Fibroblast of lung (primary cell): ENCODE measurements at places on chromosomes 1 and 21.

GRCh38 chr21:39173716-39174680 lies 9.3 kb downstream of the PSMG1 start:
- DNase-seq: no peak

DNA sequence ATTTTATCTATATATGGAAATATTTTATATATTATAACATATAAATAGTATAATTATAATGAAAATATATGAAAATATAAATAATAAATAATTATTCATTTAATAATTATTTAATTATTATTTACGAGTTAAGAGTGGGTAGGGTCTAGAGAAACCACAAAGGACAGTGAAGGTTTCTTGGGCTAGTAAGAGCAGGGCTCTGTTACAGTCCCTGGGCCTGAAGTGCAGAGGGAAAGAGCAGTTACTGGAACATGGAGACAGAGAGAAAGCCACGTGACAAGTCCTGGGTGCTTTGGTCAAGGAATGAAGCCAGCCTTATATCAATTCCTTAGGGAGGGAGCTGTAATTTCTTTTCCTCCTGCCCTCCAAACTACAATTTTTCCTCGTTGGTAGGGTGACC lies 117.2 kb upstream of the OLIG2 start:
- DNase-seq: no peak

GRCh38 chr1:182107209-182107608 lies 45.7 kb upstream of the ZNF648 start:
- no peak for DNase-seq

DNA sequence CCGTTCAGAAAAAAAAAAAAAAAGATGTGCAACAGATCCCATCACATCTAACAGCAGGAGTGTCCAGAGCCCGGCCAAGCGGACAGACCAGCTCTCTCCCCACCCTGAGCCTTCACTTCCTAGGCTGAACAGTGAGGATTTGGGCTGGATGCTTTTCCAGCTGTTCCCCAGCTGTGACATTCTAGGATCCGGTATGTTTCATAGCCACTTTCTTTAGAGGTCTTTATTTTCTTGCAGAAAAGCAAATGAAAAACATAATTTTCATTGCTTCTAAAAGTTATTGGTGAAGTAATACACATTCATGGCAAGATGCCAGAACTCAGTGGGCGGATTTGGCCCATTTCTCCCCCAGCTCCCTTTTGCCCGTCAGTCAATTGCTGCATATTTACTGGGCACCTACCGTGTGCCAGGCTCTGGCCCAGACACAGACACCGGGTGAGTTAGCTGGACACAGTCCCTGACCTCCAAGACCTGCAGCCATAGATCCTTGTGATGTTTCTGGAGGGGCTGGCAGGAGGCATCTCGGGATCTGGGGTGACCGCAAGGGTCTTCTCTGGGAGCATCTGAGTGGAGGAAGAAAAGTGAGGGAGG lies 213.7 kb upstream of the VAMP3 start:
- no peak for DNase-seq

DNA sequence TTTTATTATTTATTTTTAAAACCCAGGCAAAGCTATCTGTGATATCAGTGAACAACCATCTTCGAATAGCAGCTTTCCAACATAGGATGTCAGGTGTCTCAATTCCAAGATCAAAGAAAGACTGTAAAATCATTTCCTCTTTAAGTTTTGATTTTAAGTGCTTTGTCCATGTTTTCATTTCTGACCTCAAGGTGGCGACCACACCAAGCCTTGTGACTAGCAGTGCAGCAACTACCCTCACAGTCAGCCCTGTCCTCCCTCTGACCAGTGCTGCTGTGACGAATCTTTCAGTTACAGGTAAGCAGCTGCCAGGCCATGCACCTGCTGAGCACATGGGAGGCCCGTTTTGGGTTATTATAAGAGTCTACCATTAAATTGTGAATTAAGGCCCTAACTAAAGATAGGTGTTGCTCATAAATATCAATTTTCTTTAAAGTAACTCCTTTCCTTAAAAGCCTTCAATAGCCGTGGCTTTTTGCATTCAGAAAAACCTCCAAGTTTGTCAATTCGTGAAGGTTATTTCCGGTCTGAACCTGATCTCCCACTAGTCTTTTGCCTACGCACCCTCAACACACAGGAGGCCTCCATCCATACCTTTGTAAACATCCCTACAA lies 117.0 kb downstream of the CD247 start:
- DNase-seq: peak; percentile 61

GRCh38 chr1:23947366-23947765 lies 12.3 kb upstream of the PNRC2 start:
- no peak for DNase-seq

DNA sequence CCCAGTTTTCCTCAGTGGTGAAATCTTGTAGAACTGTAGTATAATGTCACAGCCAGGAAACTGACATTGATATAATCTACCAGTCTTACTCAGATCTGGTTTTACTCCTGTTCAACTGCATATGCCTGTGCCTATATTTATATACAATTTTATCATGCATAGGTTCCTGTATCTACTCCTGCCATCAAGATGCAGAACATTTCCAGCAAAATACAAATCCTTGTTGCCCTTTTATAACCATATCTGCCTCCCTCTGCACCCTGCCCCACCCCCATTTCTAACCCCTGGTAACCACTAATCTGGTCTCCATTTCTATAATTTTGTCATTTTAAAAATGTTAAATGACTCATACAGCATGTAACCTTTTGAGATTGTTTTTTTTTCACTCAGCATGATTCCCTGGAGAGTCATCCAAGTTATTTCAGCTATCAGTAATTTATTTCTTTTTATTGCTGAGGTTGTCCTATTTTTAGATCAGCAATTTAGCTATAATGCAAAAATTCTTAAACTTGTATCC lies 8.1 kb downstream of the UTP25 start:
- peak; percentile 68 for DNase-seq

DNA sequence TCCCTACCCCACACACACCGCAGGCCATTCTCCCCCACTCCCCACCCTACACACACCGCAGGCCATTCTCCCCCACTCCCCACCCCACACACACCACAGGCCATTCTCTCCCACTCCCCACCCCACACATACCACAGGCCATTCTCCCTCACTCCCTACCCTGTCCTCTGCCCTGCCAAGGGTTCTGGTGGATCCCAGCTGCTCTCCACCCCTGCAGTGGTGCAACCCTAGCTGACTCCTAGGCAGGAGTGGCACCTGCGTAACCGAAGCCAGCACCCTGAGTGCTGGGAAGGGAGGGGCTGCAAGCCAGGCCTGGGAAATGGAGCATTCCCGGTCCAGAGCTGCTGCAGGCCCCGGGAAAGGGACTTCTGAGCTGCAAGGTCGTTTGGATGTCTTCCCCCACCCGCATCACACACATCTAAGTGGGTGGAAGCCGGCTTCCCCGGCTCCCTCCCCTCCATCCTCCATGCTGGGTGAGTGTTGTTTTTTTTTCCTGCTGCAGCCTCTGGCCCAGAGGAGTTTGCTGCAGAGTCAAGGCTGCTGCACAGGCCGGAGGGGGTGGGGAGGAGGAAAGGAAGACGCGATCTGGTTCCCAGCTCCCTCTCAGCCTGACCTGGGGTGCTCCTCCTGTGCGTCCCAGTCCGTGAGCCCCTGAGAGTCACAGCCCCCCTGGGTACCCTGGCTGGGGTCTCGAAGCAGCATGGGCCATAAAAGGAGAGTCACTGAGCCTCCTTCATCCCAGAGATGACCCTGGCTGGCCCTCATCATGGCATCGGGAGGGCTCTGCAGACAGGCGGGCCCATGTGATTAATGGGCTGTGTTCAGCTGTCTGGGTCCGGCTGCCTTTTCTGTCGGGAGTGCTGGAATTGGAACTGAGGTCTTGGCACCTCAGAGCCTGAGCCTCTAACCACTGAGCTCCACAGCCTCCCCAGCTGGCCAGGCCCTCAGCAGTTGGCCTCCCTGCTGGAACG lies 16.1 kb downstream of the H6PD start:
- no peak for DNase-seq

DNA sequence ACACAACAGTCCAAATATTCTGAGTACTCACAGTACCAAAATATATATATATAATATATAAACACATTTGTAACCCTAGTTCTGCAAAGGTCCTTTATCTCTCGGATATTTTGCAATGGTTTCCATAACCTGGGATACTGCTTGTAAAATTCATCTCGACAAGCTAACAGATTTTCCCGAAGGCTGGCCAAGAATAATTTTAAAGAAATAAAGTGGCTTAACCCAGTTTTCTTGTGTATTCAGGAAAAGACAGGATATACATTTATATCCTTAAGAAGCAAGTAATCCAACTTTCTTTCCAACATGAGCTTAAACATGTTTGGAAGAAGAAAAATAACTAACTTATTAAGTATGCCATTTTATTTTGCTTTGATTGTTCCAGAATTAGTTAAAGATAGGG lies 348.7 kb upstream of the RUNX1 start:
- no peak for DNase-seq

- no peak for DNase-seq
Observed at GRCh38 chr1:90922996-90923395, 98.8 kb downstream of the ZNF644 start.

DNA sequence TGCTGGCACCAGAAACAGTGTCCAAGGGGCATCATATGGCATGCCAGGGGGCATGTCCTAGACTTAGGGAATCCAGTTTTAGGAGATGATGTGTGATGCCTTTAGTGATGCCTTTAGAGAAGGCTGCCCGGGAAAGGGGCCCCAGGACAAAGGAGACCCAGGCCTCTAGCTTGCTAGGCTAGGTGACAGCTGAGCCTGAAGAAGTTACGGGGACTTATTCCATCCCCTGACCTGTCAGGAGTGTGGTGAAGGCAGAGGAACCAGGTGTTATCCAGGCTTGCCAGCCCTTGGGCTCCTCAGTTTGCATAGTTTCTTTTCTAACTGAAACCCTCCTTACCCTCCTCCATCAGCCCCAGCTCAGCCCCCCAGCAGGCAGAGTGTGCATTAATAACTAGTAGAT lies 269.7 kb upstream of the CSF3R start:
- DNase-seq: no peak

- DNase-seq: no peak
Observed at GRCh38 chr1:25186161-25187007, 45.9 kb downstream of the SYF2 start.

- peak; percentile 41 for DNase-seq
Observed at GRCh38 chr1:152347116-152347728, 12.6 kb downstream of the FLG2 start.

- no peak for DNase-seq
Observed at GRCh38 chr1:224629965-224630364, 13.8 kb downstream of the CNIH3 start.

DNA sequence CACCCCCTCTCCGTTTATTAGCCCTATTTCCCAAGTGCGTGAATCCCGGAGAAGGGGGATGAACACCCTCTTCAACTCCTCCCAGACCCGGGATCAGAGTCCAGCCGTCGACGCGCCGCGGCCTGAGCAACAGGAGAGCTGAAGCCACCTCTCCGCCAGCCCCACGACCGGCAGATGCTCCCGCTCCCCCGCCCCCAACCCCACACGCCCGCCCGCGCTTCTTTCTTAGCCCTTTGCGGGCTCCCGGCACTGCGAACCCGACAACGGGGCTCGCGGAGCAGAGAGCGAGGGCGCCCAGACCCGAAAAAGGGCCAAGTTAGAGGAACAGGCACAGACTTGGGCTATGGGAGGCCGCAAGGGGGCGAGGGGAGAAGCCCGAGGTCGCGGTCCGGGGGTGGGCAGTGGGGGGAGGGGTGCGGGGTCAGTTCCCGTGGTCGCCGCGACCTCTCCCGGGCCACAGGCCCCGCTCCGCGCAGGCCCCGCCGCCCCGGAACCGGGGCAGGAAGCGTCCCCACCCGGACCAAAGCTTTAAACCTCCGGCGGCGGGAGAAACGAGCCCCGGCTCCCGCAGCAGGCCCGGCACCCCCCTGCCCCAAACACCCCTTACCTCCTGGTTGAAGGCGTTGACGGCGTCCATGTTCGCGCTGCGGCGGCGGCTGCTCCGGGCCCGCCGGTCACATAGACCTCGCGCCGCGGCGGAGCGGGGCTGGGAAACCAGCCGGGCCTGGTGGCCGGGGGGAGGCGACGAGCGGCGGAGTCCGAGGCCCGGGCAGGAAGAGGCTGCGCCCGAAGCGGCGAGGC lies 662 bp downstream of the SCAF4 start:
- peak; percentile 39 for DNase-seq

DNA sequence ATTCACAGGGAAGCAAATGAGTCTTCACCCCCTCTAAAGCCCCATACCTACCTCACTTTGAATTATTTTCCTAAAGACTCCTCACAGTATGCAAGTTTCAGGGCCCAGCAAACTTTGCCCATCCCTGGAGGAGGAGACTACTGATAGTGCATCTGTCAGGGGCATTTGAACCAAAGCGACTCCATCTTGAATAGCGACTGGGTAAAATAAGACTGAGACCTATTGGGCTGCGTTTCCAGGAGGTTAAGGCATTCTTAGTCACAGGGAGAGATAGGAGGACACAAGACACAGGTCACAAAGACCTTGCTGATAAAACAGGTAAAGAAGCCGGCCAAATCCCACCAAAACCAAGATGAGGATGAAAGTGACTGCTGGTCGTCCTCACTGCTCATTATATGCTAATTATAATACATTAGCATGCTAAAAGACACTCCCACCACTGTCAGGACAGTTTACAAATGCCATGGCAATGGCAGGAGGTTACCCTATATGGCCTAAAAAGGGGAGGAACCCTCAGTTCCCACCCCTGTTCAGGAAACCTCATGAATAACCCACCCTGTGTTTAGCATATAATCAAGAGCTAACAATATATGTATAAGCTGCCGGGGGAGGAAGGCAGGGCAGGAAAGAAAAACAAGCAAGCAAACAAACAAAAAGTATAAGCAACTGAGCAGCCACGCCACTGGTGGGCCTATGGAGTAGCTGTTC lies 3.3 kb upstream of the PKNOX1 start:
- DNase-seq: no peak

GRCh38 chr1:174605198-174605597 lies 157.4 kb downstream of the GPR52 start:
- DNase-seq: no peak

GRCh38 chr1:71640998-71641397 lies 560.2 kb upstream of the ZRANB2 start:
- no peak for DNase-seq

DNA sequence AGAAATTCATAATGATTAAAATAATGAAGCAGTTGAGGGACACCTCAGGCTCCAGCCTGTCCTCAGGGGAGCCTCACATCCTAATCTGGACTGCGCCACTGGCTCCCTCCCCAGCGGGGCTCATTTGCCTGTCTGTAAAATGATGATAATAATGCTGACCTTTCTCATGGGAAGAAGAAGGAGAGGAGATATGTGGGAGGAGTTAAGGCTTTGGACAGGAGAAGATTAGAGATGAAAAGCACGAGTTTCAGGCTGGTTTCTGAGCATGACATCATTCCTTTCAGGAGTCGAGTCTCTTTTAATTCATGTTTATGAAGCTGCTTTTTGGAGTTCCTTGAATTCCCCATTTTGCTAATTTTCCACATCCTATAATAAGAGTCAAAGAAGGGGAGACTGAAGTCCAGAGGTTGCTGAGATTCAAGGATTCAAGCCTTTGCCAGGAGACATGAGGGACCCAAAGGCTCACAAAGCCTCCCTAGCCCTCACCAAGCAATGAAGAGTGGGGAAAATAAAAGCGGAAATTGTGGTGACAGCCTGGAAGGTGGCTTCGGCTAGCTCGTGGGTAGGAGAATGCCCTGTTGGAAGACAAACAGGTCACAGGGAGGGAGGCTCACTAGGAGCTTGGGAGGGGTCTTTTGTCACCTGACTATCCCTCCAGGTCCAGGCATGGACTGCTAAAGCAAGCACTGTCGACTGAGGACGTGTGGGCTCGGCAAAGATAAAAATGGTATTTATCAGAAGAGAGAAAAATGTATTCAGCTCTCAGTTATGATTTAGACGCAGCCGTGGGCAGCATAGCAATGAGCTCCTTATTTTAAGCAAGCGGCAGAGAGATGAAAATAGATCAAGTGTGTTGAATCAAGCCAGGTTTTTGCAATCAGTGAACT lies 27.5 kb upstream of the STMN1 start:
- no peak for DNase-seq
